ENCODE measurements at places on chromosomes 1 and 21.

DNA sequence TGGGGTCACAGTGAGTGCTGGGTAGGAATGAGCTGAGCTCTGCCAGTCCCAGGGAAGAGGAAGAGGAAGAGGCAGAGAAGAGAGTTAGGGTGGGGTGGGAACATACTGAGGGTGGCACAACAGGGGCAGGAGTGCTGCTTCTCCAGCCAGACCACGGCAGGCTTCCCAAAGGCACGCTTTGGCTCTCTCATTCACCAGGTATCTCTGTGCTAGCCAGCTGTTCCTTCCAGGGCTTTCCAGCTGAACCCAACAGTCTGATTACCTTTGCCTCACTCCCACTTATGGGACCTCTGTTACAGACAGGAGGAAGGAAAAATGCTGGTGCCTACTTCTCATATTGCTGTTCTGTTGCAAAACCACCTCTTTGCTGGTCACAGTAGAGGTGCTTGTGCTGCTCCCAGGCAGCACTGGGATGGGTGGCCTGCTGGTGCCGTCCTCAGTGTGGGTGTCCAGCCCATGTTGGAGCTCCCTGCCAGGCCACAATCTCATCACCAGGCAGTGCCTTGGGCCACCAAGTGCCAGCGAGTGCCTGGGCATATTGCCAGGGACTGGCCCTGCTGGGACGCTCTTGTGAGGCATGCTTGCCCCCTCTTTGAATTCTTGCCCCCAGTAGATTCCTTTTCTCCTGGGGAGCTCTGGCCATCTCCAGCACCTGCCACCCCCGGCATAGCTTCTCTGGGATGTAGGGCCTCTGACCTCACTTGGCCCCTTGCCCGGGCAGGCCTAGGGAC, 2.1 kb downstream of the ADORA1 start:
- DNase-seq = no peak

- no peak for DNase-seq
These were observed 66.1 kb upstream of the WNT4 start for GRCh38 chr1:22208973-22209378.

- DNase-seq = no peak
These were observed 50.8 kb downstream of the RHBG start for GRCh38 chr1:156419854-156420204.

DNA sequence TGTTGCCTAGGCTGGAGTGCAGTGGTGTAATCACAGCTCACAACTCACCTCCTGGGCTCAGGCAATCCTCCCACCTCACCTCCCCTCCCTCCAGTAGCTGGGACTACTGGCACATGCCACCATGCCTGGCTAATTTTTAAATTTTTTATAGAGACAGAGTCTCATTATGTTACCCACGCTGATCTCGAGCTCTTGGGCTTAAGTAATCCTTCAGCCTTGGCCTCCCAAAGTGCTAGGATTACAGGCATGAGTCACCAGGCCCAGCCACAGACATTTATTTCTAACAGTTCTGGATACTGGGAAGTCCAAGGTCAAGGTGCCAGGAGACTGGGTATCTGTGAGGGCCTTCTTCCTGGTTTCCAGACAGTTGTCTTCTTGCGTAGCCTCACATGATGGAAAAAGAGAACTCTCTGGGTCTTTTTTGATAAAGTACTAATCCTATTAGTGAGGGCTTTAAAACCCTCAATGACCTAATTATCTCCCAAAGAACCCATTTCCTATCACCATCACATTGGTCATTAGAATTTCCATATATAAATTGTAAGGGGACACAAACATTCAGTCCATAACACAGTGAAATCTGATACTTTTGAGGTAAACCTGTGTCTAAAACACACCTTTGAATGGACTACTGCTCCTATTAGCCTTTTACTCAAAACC, 67.9 kb downstream of the PHACTR4 start:
- no peak for DNase-seq

DNA sequence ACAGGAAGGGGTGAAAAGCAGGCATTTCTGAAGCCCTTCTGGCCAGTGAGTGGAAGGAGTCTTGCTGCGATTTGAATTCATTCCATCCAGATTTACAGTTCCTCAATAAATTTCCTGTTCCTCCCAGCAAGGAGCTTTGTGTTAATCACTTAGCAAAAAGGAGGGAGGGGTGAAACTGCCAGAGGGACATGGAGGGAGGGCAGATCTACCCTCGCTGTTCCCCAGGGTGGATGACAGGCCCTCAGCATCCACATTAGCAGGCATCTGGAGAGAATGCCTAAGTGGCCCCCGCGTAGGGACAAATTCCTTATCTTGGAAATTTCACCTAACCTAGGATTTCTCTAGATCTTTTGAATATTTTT, 1.2 kb downstream of the ETV3 start:
- no peak for DNase-seq

GRCh38 chr1:230240446-230241086, 173.5 kb downstream of the GALNT2 start:
- DNase-seq = no peak

- DNase-seq = no peak
These were observed 130.5 kb downstream of the TOMM20 start for GRCh38 chr1:234997896-234998741.

GRCh38 chr1:74388855-74389254, 123.6 kb downstream of the LRRC53 start:
- no peak for DNase-seq

GRCh38 chr1:98053471-98054366, 132.9 kb upstream of the DPYD start:
- DNase-seq = peak; percentile 47

DNA sequence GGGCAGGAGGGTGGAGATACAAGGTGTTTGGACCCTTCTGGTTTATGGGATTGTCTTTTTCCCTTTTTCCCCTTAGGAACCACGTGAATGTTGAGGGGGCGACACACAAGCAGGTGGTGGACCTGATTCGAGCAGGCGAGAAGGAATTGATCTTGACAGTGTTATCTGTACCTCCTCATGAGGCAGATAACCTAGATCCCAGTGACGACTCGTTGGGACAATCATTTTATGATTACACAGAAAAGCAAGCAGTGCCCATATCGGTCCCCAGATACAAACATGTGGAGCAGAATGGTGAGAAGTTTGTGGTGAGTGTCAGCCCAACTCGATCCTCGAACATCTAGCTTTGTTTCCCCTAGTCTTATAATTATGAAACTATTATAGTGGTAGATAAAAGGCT, 27.0 kb downstream of the SNX27 start:
- no peak for DNase-seq

DNA sequence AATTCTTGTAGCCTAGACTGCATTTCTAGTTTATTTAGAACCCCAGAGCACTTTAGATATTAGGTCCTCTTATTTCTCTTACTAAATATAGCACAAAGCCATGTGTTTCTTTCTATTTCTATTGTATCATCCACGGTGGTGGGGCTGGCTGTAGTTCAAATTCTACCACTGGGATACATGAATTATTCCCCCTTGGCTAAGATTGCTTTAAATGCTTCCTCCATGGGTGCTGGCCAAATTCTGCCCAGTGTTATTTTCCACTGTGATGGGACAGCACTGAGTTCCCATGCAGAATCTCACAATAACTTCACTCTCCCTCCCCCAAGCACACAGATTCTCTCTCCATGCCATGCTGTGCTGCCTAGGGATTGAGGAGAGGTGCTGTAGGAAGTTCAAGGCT, 41.5 kb upstream of the GBP6 start:
- no peak for DNase-seq

GRCh38 chr1:65793359-65793732, 651 bp downstream of the PDE4B start:
- DNase-seq = no peak

- no peak for DNase-seq
These were observed 42.1 kb downstream of the KIF1B start for GRCh38 chr1:10252508-10252907.

DNA sequence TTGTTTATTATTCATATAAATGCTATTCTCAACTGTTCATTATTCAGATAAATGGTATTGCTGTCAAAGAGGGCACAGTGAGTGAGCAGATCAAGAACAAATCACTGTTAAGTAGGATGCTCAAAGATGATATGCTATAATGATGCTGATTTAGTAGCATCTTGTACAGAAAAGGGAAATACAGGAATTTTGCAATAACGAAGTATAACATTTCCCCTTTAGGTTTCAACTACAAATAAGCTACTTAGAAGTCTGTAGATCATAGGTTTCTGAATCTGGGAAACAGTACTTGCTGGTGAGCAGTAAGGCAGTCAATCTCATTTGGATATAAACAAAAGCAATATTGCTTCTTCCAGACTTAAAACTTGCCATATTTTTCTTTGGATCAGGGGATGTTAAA, 27.3 kb upstream of the RCOR3 start:
- no peak for DNase-seq

DNA sequence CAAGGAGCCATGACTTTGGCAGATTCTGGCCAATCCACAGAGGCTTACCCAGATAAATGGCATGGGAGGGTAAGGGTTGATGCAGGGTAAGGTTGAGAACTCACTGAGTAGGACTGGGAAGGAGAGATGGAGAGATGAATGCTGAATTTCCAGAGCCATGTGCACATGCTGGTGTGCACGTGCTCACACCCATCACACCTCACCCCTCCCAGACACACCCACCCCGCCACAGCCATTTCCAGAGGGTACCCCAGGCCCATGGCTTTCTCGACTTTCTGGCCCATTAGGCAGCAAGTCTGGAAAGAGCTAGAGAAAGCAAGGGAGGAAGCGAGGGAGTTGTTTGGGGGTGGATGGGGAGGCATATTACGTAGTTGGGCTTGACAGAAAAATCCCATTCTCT, 1.6 kb downstream of the CACNA1S start:
- DNase-seq = no peak

DNA sequence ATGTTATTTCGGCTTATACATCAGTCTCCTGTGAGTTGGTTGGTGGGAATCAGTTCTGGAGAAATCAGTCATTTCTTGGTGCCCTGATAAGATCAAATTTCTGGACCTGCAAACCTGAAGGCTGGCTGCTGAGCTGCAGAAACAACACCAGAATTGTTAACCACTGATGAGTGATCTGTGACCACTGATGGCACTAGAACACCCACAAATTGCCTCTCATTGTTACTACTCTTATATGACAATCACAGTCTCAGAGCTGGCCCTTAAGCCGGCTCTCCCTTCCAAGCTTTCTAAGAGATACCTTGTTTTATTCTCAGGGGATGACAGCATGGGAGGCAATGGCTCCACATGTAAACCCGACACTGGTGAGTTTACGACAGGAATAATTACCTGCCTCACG, 1.9 kb downstream of the C1orf162 start:
- peak; percentile 65 for DNase-seq

GRCh38 chr1:9842781-9843575, 19.2 kb upstream of the CLSTN1 start:
- no peak for DNase-seq

GRCh38 chr1:152191260-152191659, 32.2 kb upstream of the RPTN start:
- no peak for DNase-seq

- DNase-seq = no peak
These were observed 62.2 kb downstream of the S100B start for GRCh38 chr21:46542588-46543124.

DNA sequence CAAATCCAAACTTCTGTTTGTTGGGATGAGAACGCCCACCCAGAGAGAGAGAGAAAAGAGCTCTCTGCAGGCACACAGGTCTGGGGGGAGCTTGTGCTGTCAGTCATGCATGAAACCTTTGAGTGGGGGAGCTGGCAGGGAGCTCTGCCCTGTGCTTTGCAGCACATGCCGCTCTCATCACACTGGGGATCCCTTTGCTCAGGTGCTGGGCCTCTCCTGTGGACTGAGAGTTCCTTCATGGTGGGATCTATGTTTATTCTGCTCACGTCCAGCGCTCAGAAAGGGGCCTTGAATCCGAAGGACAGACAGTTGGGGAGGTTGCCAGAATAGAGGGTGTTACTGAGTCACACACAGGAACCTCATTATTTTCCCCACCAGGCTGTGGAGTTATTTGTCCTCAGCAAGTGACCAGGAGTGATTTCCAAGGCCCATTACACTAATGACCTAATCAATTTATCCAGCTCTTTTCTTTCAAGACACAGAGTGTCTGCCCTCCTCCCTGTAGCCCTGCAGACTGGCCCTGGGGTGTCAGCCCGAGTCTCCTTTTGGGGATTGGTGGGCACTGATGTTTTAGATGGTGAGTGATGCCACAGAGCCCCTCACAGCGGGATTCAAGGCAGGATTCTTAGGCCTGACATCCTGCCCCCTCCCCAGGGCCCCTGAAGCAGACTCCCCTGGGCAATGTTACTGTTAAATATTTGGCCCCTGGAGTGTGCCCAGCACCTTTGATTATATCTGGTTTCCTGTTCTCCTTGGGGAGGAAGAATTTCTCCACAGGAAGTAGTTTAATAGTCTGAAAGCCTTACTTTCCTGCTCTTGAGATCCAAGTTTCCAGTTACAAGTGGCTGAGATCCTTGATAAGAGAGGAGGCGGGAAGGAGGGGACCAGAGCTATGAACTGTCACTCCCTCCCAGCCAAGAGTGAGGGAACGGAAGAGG, 22.3 kb downstream of the MYBPH start:
- no peak for DNase-seq

- no peak for DNase-seq
These were observed 30.1 kb downstream of the NTPCR start for GRCh38 chr1:232980355-232980978.

DNA sequence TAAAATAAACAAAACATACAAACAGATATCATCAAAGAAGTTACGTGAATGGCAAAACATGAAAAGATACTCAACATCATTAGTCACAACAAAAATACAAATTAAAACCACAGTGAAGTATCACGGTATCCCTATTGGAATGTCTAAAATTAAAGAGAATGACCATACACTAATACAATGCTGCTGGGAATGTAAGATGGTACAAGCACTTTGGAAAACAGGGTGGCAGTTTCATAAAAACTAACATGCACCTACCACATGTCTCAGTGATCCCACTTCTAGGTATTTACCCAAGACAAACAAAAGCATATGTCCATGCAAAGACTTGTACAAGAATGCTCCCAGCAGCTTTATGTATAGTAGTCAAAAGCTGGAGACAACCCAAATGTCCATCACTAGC, 69.1 kb downstream of the HSF2BP start:
- no peak for DNase-seq

DNA sequence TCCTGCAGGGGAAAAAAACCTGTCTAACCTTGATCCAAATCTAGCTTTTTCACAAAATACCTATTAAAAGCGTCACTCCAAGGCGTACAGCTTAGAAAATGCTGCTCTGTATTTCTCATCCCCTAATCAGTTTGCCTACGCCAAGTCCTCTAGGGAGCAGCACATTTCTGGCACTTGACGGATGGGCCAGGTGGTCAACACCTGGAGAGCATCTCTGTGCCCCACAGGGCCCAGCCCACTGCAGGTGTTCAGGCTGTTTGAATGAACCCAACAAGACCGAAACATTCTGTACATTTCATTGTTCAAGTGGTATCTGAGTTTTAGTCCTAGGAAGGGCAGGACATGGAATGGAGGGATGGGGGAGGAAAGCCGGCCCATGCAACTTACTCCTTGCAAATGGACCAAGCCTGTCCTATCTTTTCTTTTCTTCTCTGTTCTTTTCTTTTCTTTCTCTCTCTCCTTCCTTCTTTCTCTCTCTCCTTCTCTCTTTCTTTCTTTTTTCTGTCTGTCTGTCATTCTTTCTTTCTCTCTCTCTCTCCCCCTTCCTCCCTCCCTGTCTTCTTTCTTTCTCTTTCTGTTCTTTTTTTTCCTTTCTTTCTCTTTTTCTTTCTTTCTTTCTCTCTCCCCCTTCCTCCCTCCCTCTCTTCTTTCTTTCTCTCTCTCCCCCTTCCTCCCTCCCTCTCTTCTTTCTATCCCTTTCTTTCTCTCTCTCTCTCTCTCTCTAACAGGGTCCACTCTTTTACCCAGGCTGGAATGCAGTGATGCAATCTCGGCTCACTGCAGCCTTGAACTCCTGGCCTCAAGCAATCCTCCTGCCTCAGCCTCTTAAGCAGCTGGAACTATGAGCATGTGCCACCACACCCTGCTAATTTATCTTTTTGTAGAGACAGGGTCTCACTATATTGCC, 29.1 kb downstream of the IGFN1 start:
- no peak for DNase-seq
